Hypothalamus (tissue), 51 donors: ENCODE measurements at places on chromosomes 11 and 22.

DNA sequence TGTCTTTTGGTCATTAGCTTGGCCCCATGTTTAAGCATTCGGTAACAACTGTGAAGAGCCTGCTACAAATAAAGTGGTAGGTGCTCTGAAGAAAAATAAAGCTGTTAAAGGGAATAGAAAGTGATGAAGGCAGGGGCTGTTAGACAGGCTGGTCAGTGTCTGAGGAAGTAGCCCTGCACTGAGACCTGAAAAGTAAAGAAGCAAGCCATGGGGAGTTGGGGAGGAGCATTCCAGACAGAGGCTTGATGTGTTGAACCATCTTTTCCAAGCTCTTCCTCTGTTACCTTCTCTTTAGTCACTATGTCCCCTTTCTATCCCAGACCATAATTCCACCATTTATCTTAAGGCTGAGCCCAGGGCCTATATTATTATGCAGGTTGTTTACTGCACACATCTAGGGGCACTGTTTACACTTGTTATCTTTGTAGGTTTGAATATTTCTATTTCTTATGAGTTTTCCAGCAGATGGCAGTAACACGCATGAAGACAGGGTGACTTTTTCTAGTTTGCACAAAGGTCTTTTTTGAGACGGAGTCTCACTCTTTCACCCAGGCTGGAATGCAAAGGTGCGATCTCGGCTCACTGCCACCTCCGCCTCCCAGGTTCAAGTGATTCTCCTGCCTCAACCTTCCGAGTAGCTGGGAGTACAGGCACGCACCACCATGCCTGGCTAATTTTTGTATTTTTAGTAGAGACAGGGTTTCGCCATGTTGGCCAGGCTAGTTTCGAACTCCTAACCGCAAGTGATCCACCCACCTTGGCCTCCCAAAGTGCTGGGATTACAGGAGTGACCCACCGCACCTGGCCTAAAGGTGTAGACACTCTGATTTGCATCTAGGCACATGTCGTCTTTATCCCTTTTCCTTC, 23.0 kb downstream of the ZFTA start:
- DNase-seq = no peak

DNA sequence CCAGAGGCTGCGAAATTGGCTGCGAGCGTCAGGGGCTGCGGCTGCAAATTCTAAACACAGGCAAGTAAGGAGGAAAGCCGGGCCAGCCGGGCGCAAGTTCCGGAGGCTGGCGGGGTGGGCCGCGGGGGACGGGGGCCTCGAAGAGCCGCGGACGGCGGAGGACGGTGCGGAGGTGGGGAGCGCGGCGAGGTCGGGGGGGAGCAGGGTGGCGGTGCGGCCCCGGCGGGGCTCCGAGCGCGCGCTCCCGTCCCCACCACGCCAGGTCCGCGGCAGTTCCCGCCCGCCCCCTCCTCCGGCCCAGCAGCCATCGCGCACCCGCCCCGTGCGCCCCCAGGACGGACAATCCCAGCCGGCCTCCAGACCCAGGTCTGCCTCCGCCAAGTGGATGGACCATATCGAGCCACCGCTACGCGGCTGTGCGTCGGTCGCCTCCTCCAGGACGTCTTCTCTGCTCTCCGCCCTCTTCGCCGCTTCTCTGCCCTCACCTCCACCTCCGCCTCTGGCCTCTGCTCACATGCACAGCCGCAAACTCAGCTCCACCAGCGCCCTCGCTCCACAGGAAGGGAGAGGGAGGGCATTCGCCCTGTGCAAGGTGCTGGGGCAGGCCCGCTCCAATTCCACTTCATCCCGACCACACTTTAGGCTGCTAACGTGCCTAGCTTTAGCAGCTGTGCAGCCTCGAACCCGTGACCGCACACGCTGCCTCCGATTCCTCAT, 7.2 kb downstream of the ELFN2 start:
- DNase-seq = no peak

- DNase-seq = no peak
Observed at GRCh38 chr22:36818010-36818642, 1.3 kb upstream of the PVALB start.

DNA sequence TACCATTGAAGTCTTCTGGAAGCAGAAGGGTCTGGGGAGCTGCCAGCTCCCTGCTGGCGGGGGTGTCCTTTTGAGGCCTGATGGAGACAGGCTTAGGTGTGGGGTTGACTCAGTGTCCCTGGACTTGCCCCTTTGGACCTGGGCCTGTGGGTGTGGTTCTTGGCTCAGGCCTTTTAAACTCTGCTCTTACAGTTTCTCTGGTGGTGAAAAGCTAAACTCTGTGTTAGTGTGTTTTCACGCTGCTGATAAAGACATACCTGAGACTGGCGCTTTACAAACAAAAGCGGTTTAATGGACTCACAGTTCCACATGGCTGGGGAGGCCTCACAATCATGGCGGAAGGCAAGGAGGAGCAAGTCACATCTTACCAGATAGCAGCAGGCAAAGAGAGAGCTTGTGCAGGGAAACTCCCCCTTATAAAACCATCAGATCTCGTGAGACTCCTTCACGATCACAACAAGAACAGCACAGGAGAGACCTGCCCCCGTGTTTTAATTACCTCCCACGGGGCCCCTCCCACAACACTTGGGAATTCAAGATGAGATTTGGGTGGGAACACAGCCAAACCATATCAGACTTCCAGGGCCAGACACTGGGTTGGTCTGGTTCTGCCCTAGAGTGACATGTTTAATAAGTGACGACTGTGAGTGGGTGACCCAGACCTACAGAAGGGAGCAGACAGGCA, 26.5 kb downstream of the GRAMD4 start:
- DNase-seq = no peak

DNA sequence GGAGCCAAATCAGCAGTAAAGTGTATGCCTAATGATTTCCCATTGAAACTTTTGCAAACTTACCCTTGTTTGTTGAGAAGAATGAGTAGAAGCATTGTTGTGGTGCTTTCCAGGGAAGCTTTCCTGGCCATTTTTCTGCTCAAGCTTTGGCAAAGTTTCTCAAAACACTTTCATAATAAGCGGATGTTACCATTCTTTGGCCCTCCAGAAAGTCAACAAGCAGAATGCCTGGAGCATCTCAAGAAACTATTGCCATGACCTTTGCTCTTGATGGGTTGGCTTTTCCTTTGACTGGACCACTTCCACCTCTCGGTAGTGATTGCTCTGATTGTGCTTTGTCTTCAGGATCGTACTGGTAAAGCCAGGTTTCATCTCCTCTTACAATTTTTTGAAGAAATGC, 10.7 kb downstream of the PIWIL4 start:
- DNase-seq = no peak

- DNase-seq = no peak
Observed at GRCh38 chr11:11935536-11935935, 72.9 kb downstream of the DKK3 start.

DNA sequence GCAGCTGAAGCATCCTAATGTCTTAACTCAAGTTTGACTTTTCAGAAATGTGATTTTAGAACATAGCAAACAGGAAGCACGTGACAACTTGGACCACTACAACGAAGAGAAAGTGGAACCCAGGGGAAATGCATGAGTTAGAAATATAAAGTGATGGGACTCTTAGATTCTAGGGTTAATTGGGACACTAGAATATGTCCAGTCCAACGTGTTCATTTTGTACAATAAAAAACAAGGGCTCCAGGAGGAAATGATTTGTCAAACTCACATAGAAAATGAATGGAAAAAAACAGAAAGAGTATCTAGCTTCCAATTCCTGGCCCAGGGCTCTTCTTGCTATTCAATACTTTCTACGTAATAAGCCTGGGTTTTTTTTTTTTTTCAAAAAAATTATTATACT, 30.7 kb downstream of the TIMP3 start:
- no peak for DNase-seq

- DNase-seq = no peak
Observed at GRCh38 chr11:101211407-101211975, 81.9 kb upstream of the PGR start.

GRCh38 chr11:7605186-7605943, 67.9 kb downstream of the CYB5R2 start:
- DNase-seq = no peak

- no peak for DNase-seq
Observed at GRCh38 chr22:36010882-36011281, 17.7 kb downstream of the RBFOX2 start.

- no peak for DNase-seq
Observed at GRCh38 chr11:72972496-72973128, 158.4 kb downstream of the ATG16L2 start.

DNA sequence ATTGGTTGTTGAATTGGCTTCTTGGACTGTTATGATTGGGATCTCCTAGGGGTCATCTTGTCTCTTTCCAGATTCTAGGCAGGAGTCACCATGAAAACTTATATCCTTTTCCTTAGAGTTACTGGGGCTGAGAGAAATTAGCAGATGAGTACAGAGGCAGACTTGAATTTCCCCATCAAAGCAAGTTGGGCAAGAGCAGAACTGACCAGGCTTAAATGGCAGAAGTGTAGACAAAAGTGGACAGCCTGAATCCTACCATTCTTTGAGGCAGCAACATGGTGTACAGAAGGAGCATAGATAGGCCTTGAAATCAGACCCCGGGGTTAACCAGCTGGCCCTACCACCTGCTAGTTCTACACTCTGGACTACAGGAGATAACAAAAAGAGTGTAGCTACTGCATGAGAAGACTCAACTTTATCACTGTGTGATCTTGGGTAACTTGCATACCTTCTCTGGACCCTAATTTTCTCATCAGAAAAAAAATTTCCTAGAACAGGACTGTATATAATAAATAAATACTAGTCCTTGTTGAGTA, 427.4 kb upstream of the CADM1 start:
- DNase-seq = no peak

GRCh38 chr11:106133529-106133928, 56.1 kb downstream of the AASDHPPT start:
- DNase-seq = no peak

GRCh38 chr11:45169310-45170072, 23.1 kb downstream of the PRDM11 start:
- DNase-seq = no peak

DNA sequence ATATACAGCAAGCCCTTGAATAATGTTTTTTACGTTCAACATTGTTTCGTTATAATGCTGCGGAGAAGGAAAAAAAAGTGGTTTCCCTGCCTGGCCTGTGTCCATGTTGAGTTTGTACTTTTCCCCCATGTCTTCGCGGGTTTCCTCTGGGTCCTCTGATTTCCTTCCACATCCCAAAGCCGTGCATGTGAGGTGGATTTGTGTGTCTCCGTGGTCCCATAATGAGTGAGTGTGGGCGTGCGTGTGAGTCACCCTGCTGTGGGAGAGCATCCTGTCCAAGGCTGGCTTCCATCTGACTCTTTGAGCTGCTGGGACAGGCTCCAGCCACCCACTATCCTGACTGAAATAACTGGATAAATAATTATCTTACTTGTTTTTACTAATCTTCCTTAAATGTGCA, 29.6 kb upstream of the SNX19 start:
- no peak for DNase-seq

- no peak for DNase-seq
Observed at GRCh38 chr11:69508974-69509373, 27.5 kb downstream of the LINC01488 start.

DNA sequence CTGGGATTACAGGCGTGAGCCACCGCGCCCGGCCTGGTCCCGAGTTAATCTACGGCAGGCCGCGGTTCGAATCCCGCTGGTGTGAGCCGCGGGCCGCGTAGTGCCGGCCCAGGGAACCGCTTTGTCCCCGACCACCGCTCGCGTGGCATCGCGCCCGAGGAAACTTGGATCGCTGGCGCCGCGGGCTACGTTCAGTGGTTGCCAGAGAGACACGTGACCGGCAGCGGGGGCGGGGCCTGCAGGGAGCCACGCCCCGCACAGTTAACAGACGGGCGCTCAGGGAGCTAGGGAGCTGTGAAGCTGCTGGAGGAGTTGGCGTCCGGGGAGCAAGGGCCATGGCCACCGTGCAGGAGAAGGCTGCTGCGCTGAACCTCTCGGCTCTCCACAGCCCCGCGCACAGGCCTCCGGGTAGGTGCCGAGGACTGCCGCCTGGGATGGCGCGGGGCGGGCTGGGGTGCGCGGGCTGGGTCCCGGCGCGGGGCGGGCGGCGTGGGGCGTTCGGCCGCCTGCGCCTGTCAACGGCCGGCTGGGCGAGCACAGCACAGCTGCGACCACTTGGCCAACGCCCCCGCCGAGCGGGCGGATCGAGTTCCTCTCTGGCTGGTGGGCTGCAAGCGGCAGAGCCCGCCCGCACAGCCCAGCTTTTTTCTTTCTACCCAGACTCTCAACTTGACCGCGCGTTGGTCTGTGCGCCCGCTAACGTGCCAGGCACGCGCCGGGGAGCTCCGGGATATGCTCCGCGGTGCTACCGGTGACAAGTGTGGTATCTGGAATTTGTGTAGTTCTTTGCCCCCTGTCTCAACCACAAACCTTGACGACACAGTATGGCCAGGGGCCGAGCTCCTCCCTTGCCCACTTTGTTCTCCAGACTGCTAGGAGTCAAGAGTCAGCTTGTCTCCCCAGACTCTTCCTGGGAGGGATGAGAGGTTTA, at the start of gene DEPDC7:
DEPDC7 (plus strand) TSS at position 258 of the 931 bp plus-strand sequence; CDS start at position 336, 78 bp downstream.
- peak; percentile 81 for DNase-seq

DNA sequence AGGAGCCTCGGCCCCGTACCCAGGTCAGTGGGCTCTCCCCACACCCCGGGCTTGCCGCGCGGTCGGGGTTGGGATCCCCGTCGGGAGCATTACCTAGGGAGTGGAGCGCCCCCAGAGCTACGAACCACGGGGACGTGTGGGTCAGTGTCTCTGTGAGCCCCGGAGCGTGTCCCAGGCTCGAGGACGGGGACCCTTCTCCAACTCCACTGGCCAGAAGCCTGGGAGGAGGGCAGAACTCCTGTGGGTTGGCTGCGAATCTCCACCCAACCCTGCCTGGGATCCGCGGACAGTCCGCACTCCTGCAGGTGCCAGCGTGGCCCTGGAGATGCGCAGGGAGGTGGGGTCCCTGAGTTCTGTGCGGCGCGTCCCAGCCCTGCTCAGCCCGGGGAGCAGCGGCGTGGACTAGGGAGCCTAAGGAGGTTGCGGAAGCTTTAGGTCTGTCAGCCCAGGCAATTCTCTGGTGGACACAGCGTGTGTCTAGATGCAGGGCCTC, 346 bp downstream of the PPFIBP2 start:
- no peak for DNase-seq

DNA sequence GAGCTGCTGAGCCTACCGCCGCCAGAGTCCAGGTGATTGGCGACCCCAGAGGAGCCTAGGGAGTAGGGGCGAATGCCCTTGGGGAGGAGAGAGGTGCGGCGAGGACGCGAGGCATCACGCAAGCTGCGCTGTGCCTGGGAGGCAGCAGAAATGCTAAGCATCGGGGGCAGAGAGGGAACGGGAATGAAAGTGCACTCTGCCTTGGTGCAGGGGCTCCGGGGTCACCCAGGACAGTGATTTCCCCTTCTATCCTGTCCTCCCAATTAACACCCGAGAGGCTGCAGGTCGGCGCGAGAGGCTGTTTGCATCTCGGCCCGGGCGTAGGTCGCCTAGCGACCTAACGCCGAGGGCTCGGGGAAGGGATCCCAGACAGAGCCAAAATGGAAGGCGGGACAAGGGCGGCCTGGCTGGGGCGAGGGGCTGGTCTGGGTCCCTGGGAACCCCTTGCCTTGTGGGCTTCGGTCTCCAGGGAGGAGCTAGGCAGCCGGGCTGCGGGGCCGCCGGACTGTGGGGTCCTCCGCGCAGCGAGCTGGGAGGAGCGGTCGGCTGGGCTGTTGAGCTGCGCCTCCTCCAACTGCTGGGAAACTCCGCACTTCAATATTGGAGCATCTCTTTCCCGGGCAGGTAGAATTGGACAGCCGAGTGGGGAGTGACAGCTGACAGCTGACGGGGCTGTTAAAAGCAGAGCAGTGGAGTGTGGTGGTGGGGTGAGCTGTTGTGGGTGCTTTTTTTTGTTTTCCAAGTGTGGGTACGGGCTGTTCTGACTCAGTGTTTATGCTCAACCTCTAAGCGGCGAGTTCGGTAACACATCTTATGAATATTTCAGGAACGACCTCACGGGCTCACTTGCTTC, 657 bp downstream of the ELMOD1 start:
- DNase-seq = peak; percentile 32

GRCh38 chr11:75465701-75466531, 32.9 kb upstream of the KLHL35 start:
- DNase-seq = no peak
